ENCODE measurements at places on chromosomes 1 and 21. TPM values are rescaled to one million over a fixed set of nuclear protein-coding genes. Genes with fewer than 3 reads are reported as not detected.

GRCh38 chr1:50257940-50258685, 149.4 kb downstream of the ELAVL4 start:
- DNase-seq: no peak

GRCh38 chr1:202186327-202186726, 7.3 kb upstream of the LGR6 start:
- no peak for DNase-seq

DTL gene
- 19.8 TPM for polyA plus RNA-seq

GRCh38 chr1:167739752-167740151, 18.0 kb downstream of the MPZL1 start:
- DNase-seq: no peak

GRCh38 chr1:26578167-26578566, 48.6 kb downstream of the RPS6KA1 start:
- DNase-seq: no peak

GRCh38 chr1:37137014-37137413, 102.7 kb upstream of the GRIK3 start:
- no peak for DNase-seq

- DNase-seq: no peak
Observed at GRCh38 chr1:22582661-22583635, 19.7 kb downstream of the EPHA8 start.

DNA sequence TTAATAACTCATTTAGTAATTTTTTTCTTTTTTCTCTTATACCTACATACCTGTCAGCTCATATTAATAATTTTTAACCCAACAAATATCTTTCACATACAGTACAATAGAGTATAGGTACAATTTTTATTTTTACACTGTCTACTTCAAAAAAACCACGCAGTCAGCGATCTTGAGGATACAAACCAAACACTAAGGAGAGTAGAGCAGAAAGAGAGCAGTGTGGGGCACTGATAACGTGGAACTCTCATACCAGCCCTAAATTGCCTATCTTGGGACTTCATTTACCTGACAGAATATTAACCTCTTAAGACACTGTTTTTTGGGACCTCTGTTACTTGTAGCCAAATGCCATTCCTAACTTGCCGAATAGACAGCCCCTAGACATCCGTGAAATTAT, 5.5 kb downstream of the TRMT1L start:
- DNase-seq: no peak

PTGS2 gene
- 0.79 TPM for polyA plus RNA-seq

PLEKHN1 gene
- polyA plus RNA-seq: 0.16 TPM

TCP10L gene
- polyA plus RNA-seq: 2.0 TPM

DNA sequence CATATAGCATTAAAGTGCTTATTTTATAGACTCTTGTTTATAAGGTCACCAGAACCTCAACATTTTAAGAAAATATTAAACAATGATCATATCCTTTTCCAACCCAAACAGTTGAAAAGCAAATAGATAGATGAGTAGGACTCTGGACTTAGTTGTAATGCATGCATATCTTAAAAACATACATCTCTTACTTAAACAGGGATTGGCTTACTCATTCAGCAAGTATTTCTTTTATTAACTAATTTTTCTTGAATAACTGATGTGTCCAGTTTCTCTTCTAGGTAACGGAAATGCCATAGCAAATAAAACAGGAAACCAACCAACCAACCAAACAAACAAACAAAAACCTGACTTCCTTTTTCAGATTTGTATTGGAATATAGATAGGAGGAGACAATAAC, 70.9 kb upstream of the NBPF4 start:
- no peak for DNase-seq

CA14 gene
- 8.0 TPM for polyA plus RNA-seq

DNA sequence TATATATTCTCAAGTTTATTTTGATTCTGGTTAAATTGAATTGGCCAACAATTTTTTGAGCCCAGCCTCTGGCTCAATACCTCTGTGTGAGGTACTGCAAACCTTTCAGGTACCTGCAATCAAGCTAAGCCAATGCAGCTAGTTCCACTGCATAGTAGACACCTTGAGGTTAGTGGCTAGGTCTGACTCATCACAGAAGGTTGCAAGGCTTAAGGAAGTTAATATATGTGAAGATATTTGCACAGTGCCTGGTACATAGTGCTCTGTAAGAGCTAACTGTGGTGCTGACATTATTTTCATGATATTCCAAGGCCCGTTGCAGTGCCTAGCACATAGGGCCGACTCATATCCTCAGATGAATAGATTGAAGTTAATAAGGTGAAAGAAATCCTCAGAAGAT, 330.5 kb upstream of the KAZN start:
- DNase-seq: no peak

Measured in left renal cortex interstitium (tissue), 4 donors.